ENCODE measurements at places on chromosomes 6 and 20.

DNA sequence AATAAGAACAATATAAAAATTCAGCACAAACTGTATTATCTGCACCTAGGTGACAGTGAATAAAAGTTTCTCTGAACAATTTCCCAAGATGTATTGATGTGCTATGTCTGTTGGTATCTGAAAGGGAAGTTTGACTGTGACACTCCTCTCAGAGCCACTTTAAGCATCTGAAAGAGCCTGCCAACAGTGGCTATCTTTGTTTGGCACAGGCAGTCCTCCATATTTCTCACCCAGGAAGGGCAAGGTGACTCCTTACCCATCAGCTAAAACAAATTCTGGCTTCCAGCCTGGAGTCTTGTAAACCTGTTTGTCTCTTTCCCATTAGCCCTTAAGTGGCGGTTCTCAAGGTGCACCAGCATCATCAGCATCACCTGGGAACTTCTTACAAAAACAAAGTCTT lies 122.4 kb upstream of the VGLL2 start:
- DNase-seq: no peak

GRCh38 chr6:22146678-22146930 lies 150.2 kb downstream of the PRL start:
- no peak for DNase-seq

DNA sequence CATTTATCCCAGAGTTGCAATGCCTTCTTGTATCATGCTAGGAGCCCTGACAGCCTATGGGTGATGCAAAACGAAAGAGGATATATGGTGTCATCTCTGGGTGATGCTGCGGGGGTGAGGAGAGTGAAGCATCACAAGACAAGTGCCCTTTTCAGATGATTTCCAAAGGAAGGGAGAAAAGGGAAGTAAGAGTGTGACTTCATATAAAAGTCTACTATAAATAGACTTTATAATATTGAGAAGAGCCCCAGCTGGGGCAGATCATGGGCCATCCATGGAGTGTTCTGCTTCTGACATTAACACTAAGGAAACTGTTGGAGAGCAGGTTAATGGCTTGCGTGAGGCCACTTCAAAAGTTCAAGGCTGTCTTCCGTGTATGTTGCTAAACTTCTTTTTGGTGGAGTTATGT lies 4.4 kb downstream of the CD83 start:
- no peak for DNase-seq

DNA sequence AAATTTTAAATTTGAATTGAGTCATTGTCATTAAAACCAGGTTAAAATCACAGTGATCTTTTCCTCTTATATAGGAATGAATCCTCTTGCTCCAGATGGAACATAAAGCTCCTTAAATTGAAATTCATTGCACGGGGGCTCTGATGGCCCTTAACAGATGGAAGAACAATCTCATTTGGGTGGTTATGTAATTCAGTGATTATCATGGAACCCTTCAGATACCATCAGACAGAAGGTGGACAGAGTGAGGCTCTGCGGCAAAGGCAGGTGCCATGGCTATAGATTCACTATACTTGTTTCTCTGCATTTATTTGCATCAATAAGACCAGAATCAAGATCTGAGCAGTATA lies 17.8 kb upstream of the RNF182 start:
- no peak for DNase-seq

DNA sequence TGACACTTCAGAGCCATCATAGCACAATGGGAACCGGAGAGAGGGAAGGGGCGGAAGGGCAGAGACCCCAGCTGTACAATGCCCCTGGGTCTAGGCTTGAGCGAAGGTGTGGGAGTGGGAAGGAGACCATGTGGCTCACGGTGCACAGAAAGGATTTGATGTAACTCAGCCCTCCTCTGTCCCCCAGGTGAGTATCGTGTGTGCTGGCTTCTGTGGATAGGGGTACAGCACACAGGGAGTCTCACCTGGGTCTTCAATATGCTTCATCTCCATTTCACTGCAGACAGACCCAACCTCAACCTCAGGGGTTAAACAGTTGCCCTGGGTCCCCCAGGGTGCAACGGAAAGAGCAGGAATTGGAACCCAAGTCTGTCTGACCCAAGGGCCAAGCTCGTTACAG lies 122.2 kb downstream of the CDH26 start:
- no peak for DNase-seq

GRCh38 chr6:149259753-149260152 lies 57.8 kb upstream of the TAB2 start:
- DNase-seq: no peak

GRCh38 chr6:167577891-167578361 lies 248.8 kb upstream of the AFDN start:
- no peak for DNase-seq

DNA sequence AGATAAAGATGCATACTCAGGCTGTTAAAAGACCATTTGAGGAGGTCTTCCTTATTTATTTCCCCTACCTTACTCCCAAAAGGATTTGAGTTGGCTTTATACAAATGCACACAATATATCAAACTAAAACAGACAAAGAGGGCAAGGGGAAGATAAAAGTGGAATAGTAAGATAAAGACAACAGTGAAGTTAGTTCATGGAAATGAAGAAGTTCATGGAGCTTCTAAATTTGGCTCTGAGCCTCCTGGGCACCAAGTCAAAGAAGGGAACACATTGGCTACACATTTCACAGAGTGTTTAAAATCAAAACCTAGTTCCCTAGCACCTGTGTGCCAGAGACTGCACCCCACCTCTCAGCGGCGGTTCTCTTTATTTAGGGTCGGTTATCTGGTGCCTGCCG lies 25.8 kb upstream of the ARMC2 start:
- no peak for DNase-seq

DNA sequence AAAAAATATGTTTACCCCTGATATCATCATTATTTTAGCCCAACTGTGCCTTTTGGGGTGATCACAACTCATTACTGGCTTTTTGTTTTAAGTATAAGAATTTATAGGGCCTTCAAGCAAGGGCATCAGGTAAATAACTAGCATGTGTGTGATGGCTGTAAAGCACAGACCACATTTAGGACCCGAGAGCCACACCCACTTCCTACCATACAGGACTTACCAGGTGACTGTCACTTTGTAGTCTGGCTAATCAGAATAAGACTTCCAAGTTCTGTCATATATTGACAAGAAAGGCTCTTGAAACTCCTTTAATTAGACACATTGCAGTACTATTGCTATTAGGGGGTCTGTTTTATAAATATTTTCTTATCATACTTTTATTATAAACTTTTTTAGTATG lies 31.1 kb downstream of the TMEM242 start:
- DNase-seq: no peak

DNA sequence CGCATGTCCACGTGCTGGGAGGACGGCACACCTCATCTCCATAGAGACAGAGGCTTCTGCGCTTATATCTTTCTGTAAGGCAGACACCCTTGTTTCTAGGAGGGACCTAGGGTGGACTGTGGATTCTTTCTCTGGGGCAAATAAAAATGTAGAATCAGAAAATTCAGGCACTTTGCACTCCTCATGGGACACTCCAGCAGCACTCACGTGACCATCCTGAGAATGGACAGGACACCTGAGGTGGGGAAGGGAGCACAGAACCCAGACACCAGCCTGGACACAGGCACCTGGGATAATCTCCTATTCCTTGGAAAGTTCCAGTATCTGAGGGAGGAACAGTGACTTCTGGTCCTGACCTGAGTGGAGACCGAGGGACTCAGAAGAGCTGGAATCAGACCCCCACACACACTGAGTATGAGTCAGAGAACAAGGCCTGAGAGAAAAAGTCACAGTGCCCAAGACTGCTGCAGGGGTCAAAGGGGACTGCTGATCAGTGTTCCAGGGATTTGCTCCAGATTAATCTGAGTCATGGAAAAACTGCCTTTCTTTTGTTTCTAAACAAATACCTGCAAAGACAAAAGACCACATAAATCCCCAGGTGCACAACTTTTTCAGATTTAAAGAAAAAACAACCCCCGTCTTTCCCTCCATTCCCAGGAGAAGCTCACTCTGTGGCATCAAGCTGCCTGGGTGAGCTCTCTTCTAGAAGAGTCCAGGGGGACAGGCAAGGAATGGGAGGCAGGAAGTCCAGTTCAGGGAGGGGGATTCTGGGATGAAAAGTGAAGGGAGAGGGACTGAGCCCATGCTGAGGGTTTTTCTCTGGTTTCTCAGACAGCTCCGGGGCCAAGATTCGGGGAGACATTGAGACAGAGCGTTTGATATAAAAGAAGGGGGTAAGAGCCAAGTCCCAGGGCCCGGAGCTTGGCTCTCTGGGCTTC lies 35.6 kb upstream of the MICB start:
- DNase-seq: no peak

GRCh38 chr6:52596371-52597028 lies 19.6 kb upstream of the TRAM2 start:
- no peak for DNase-seq

GRCh38 chr20:45174434-45175364 lies at the start of gene PI3:
Gene PI3 (plus strand): TSS chr20:45174902. CDS start chr20:45174923, 21 bp downstream.
- DNase-seq: peak; percentile 89

DNA sequence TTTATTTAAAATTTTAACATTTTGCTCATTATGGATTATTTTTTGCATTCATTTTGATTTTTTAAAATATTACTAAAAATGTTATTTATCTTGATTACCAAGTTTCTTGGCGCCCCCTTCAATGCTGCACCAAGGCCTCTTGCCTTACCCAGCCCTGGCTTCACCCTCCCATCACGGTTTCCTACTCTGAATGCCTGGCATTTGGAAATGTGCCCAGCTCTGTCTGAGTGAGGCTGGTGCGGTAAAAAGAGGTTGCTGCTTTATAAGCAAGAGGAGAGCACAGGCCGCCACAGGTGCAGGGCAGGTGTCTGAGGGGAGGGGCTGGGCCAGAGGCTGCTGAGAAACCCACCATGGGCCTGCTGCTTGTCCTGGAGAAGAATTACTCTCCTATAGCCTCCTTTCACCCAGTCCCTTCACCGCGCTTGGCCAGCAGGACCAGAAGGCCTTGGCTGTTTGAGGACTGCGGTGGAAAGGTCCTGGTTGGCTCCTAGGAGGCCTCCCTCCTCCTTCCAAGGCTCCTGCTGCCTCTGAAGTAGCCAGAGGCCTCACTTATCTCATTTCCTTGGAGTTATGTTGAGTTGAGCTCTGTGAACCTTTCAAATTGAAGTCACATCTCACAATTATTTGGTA lies 62.6 kb downstream of the BANF2 start:
- DNase-seq: no peak

DNA sequence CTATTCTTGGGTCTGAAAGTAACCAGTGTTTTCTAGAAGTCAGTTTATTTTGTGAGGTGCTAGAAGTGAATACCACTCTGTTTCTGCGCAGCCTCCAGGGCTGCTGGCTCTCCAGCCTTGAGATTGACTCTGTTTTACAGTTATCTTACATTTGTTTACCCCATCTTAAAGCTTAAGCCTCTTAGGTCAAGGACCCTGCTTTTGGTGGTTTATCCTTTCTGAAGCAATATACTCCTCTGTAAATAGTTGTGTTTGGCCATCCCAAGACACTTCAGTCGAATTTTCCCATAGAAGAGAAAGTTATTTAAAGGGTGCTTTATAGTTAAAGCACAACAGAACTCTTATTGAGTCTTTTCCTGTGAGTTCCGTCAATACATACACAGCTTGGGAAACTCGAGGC lies 190.6 kb upstream of the RSPO3 start:
- DNase-seq: no peak

DNA sequence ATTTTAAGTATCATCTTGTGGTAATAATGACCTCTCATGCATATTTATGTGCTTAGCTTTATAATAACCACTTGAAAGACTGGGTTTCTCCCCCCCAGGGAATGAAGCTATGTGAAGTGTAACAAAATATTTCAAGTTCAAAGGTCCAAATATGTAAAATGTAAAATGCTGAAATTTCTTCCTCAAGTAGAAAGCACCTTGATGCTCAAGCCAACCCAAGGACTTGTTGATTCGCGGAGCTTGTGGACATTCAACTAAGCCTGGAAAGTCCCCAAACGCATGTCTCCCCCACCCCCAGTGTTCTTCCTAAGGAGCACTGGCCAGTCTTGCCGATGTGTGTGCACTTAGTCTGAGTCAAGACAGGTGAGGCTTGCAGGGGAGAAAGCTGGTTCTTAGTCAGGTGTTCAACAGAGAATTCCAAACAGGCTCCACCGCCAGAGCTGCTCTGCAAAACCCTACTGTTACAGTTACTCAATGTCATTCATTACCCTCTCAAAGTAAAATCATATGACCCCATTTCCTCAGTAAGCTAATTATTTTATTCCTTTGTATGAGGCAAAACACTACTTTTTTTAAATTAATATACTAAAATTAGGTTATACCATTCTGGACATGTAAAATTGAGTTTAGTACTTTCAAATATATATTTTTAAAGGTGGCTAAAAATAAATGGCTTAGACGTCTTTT lies 46.9 kb upstream of the QKI start:
- DNase-seq: no peak

GRCh38 chr6:114445846-114446245 lies 103.0 kb upstream of the HS3ST5 start:
- DNase-seq: no peak

DNA sequence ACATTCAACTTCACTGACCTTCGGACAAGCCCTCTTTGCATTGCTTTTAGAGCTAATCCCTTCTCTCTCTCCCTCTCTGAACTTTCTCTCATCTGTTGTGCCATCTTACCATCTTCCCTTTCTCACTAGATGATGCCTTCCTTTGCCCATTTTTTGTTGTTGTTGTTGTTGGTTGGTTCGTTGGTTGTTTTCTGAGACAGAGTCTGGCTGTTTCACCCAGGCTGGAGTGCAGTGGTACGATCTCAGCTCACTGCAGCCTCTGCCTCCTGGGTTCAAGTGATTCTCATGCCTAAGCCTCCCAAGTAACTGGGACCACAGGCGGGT lies 18.8 kb downstream of the MAP3K5 start:
- DNase-seq: no peak

- DNase-seq: no peak
Observed at GRCh38 chr20:36311141-36311853, 5.2 kb downstream of the DLGAP4 start.

- DNase-seq: no peak
Observed at GRCh38 chr6:162572240-162572639, 155.3 kb downstream of the PRKN start.

GRCh38 chr6:18742406-18742805 lies 355.3 kb downstream of the RNF144B start:
- no peak for DNase-seq

DNA sequence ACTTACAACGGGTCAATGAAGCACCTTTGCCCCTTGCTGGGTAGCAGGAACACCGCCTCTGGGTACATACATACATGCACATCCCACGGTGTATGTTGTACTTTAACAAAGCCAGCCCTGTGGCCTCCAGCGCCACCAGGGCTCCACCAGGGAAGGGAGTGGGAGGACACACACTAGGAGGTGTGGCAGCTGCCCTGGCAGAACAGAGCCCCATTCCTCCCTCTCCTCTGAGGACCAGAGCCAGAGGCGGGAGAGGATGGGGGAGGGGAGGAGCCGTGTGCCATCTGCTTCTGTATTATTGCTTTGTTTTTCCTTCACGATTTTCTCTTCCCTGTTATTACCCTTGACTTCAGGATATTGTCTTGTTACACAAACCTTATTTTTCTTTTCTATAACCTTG lies 105.8 kb upstream of the TRAF3IP2 start:
- peak; percentile 66 for DNase-seq

GRCh38 chr6:154448448-154449096 lies 61.9 kb downstream of the CNKSR3 start:
- DNase-seq: peak; percentile 39

- DNase-seq: no peak
Observed at GRCh38 chr6:15823838-15824414, 161.1 kb upstream of the DTNBP1 start.

All from left colon (tissue), 2 donors.